ENCODE measurements at places on chromosomes 12 and 14.
A peak's percentile ranks its signal among the peaks of the same experiment; 100 is the strongest.

DNA sequence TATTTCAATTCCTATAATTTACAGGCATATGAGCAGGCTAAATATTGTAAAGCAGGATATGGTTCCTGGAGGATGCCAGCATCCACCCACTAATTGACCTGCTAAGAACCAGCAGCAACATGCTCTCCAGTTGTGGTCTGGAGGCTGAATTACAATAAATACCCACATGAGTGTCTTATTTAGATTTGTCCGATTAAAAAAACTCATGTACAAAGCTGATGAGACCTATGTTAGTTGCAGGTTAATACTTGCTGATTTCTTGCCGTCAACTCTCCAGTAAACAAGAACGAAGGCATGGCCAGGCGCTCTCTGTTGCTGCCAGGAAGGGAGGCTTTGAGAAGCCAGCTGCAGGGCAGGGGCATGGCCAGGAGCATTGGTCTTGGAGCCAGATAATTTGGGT, 169.3 kb upstream of the PRICKLE1 start:
- DNase-seq, result no peak

- DNase-seq, result no peak
Measured at GRCh38 chr14:35362911-35363374, 41.6 kb downstream of the NFKBIA start.

GRCh38 chr12:10952645-10953044, 13.6 kb upstream of the TAS2R14 start:
- DNase-seq, result no peak

- DNase-seq, result no peak
Measured at GRCh38 chr12:99284161-99284560, 363.4 kb upstream of the GARIN6 start.

- DNase-seq, result no peak
Measured at GRCh38 chr12:45648070-45648469, 81.4 kb upstream of the ARID2 start.

DNA sequence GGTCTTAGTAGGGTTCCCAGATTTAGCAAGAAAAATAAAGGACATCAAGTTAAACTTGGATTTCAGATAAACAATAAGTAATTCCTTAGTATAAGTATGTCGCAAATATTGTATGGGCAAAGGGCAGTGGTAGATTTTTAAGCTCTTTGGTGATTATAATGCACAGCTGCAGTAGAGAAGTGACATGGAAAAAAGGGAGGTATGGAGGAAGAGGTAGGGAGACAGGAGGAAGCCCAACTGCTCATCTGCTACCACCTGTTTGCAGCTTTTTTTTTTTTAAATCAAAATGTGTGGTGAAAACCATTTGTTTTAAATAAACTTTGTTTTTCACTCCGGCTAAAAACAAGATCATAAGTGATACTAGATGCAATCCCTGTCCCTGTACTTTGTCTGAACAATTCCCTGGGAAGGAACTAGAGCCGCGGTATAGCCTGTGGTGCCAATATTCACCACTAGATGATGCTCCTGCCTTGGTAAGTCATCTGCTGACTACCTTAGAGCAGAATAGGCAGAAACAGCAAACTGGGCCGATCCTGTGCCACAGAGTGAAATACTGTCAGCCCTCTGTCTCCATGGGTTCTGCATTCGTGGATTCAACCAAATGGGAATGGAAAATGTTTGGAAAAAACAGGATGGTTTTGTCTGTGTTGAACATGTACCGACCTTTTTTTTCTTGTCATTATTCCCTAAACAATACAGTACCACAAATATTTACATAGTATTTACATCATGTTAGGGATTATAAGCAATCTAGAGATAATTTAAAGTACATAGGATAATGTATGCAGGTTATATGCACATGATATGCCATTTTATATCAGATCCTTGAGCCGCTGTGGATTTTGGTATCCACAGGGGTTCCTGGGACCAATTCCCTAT, 62.4 kb upstream of the PLBD1 start:
- peak; percentile 13 for DNase-seq

GRCh38 chr12:103431387-103431786, 64.4 kb downstream of the C12orf42 start:
- DNase-seq, result no peak

GRCh38 chr14:31207287-31207754, 272 bp downstream of the HECTD1 start:
- DNase-seq, result no peak

GRCh38 chr12:45232146-45232755, 16.4 kb downstream of the ANO6 start:
- no peak for DNase-seq

GRCh38 chr12:51874000-51874399, 13.9 kb upstream of the ANKRD33 start:
- DNase-seq, result no peak
